ENCODE measurements at places on chromosomes 4 and X.

DNA sequence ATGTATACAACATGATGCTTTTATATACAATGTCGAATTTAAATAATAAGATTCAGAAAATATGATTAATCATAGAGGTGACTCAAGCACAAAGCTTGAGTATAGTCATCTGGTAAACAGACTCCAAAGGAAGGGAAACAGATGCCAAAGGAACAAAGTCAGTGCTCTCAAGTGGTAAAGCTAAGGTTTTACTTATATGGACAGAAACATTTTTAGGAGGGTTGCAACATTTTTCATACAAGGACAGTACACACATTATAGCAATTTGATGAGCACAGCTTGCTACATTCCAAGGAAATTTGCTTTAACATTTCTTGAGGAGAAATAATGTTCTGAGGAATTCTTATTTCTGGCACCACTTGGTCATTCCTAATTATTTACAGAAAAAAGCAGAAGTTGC lies 333.4 kb upstream of the AADAT start:
- no peaks in the 10 kb centered on the region for H3K27me3 ChIP-seq
- H3K4me1 ChIP-seq: no peaks in the 10 kb centered on the region
- DNase-seq: no peak
- no peak overlapping the region for H3K4me3 ChIP-seq
- H3K36me3 ChIP-seq: no peaks in the 10 kb centered on the region

DNA sequence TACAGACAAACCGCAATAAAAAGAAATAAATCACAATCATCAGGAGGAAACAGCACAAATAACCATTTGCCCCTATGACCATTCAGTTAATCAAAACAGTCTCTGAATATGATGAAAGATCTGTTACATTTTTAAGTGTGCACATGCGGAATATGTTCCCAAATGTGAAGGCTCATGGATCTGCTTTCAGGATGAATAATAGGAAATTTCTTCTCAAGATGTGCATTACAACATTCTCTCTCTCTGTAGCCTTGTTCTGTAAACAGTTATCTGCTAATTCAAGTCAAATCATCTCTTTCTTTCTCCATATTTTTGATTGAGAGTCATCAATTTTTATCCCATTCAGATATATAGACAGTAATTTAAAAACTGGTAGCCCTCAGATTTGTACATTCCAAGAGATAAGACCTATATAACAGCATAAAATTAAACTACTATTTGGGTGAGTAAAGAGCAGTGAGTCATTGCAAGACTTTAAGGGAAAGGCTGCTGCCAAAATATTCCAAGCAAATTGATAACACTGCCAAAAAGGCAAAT lies 433.9 kb upstream of the ATOH1 start:
- no peak for DNase-seq
- no peaks in the 10 kb centered on the region for H3K36me3 ChIP-seq
- H3K4me3 ChIP-seq: no peak overlapping the region
- H3K4me1 ChIP-seq: no peaks in the 10 kb centered on the region
- no peaks in the 10 kb centered on the region for H3K27me3 ChIP-seq
- H3K27ac ChIP-seq: no peak overlapping the region

DNA sequence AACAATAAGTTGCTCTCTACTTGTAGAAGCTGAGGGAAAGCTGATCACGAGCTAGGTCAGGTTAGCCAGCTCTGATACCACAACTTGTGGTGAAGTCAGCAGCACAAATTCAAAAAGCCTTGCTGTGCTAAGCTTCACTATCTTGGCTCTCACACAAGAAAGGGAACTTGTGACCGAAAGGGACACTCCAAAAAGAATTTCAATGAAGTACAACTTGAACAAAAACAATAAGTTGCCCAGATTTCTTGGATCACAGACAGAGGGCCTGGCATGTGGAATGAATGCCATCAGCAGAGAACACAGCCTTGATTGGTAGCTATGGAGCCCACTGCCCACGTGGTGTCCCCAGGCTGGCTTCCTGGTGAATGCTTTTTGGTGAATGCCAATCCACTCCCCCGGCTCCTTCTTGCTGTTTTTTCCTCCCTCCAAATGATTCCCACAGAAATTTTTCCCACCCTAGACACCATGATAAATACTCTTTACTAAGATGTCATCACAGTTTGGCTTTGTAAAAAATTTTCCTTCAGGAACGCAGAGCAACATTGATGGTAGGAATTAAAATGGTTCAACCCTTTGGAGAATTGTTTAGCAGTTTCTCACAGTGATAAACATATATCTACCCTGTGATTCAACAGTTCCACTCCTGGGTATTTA lies 82.6 kb downstream of the ANXA3 start:
- no peaks in the 10 kb centered on the region for H3K36me3 ChIP-seq
- DNase-seq: no peak
- peaks cover 1% of the 10 kb centered on the region for H3K4me1 ChIP-seq
- no peaks in the 10 kb centered on the region for H3K27me3 ChIP-seq
- H3K4me3 ChIP-seq: no peak overlapping the region

DNA sequence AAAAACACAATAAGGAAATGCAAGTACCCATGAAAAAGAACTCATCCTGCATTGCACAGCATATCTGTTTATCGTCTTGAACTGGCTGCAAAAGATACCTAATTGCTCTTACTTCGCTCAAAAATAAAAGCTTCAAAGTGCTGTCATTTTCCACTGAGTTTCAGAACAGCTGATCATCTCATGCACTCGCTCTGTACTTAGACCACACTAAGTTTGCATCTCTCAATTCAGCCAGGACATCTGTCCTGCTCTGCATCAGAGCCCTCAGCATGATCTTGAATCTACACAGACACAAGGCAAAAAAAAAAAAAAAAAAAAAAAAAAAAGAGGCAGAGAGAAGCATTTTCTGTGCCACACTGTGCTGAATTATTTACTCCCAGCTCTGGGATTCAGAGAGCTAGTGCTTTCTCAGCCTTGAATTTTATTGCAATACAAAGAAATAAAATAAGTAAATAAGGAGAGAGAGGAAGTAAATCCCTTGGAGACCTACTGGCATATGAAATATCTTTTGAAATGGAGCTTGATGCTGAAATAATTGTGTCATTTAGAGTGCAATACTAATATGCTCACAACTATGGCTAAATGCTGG lies 81.3 kb downstream of the PPP1R2C start:
- no peaks in the 10 kb centered on the region for H3K27me3 ChIP-seq
- H3K4me3 ChIP-seq: no peak overlapping the region
- DNase-seq: no peak
- no peak overlapping the region for H3K27ac ChIP-seq

- H3K36me3 ChIP-seq: no peaks in the 10 kb centered on the region
- no peak for DNase-seq
- H3K27ac ChIP-seq: no peak overlapping the region
- peaks cover 7% of the 10 kb centered on the region for H3K27me3 ChIP-seq
Measured at GRCh38 chr4:10050261-10050661, 29.0 kb upstream of the SLC2A9 start.

- no peak for DNase-seq
- H3K4me3 ChIP-seq: peak overlapping the region; percentile 80
Measured at GRCh38 chr4:36242629-36243354, 1.5 kb downstream of the ARAP2 start.

GRCh38 chrX:39550795-39551361 lies 546.9 kb downstream of the BCOR start:
- H3K27me3 ChIP-seq: peaks cover 2% of the 10 kb centered on the region
- H3K4me3 ChIP-seq: no peak overlapping the region
- no peak for DNase-seq
- H3K36me3 ChIP-seq: no peaks in the 10 kb centered on the region

DNA sequence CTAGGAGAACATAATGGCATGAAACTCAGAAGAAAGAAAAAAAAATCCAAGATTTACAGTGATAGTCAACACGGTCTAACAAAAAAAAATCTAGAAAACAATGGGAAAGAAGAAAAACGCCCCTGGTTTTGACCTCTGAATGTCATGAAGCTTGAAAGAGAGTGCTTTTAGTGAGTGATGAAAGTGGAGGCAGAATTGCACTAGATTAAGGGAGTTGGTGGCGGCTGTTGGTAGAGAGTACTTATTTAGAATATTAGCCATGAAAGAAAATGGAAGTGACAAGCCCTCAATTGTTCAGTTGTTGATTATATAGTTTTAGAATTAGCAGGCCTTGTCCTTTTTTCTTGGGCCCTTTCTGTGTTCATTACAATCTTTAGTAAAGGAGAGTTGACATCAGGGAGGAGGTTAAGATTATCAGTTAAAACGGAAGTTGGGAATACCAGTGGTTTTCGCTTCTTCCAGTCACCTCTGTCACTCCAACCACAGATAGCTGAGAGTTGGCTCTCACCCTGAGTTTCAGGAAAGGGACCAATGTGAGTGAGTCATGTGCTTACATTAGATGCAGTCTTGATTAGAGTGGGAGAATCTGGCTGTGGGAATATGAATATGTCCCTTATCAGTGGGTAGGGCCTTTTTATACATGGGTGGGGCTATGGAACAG lies 29.7 kb downstream of the EREG start:
- no peak for DNase-seq
- H3K27me3 ChIP-seq: no peaks in the 10 kb centered on the region
- H3K4me3 ChIP-seq: no peak overlapping the region
- H3K36me3 ChIP-seq: no peaks in the 10 kb centered on the region
- peaks cover 5% of the 10 kb centered on the region for H3K4me1 ChIP-seq
- no peak overlapping the region for H3K27ac ChIP-seq

- H3K4me1 ChIP-seq: peaks cover 9% of the 10 kb centered on the region
- H3K4me3 ChIP-seq: no peak overlapping the region
- H3K36me3 ChIP-seq: peaks cover 59% of the 10 kb centered on the region
- DNase-seq: no peak
Measured at GRCh38 chr4:124691801-124692200, 20.7 kb downstream of the ANKRD50 start.

DNA sequence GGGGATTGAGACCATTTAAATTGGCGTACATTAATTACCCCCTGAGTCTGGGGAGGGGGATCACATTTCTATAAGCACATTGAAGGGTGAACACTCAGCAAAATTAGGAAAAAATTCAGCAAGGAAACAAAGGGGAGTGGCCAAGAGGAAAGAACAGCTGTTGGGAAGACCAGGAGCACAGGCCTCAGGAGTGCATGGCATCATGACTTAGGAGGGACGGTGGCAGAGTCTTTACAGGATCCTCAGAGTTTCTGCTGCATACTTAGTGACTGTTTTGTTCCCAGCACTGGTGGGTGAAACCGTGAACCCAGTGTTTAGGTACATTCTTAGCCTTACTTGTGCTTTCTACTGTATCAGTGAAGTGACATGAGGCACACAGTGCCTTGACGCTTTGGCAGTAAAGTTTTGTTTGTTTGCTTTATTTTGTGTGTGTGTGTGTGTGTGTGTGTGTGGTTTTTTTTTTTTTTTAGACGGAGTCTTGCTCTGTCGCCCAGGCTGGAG lies 121.3 kb downstream of the CBR4 start:
- H3K27ac ChIP-seq: peak overlapping the region; percentile 60
- no peak overlapping the region for H3K4me3 ChIP-seq
- H3K4me1 ChIP-seq: peaks cover 8% of the 10 kb centered on the region
- no peaks in the 10 kb centered on the region for H3K27me3 ChIP-seq

DNA sequence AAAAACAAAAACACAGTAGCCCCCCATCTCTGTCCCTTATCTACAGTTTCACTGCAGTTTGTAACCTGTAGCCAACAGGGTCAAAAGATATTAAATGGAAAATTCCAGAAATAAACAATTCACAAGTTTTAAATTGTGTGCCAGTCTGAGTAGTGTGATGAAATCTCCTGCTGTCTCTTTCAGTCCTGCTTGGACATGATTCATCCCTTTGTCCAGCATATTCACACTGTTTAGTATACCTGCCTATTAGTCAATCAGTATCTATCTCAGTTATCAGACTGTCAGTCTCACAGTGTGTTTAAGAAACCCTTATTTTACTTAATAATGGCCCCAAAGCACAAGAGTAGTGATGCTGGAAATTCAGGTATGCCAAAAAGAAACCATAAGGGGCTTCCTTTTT lies 21.9 kb downstream of the CNOT6L start:
- H3K4me3 ChIP-seq: no peak overlapping the region
- H3K36me3 ChIP-seq: no peaks in the 10 kb centered on the region
- no peak for DNase-seq
- H3K4me1 ChIP-seq: peaks cover 10% of the 10 kb centered on the region
- no peak overlapping the region for H3K27ac ChIP-seq

DNA sequence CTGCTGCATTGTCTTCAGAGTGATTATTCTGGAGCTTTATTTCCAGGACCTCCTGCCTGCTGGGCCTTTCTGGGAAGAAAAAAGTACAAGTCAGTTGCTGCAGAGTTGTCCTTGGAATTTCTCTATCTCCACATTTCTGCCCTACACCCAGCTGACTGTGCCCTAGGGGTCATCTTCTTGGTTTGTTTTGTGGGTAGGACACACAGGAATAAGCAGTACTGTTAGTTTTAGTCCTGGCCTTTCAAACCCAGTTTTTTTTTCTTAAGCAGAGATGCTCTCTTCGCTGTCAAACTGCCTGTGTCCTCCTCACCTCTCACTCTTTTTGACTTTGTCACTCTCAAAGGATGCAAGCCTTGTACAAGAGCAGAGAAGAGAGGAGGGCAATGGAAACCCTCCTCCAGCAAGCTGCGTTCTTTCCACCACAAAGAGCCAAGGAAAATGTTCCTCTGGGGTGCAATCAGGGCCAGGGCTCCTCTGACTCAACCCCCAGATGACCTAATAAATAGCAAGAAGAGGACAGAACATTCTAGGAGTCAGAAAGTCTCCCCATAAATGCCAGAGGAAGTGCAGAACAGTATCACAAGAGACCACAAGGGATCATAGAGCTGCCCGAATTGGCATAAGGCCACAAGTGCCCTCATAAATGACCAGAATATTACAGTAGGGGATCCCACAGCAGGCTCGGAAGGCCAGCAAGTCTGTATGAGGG lies 186.2 kb downstream of the RCHY1 start:
- no peak overlapping the region for H3K4me3 ChIP-seq
- no peaks in the 10 kb centered on the region for H3K27me3 ChIP-seq
- H3K4me1 ChIP-seq: peaks cover 33% of the 10 kb centered on the region
- H3K27ac ChIP-seq: peak overlapping the region; percentile 28
- H3K36me3 ChIP-seq: peaks cover 2% of the 10 kb centered on the region

DNA sequence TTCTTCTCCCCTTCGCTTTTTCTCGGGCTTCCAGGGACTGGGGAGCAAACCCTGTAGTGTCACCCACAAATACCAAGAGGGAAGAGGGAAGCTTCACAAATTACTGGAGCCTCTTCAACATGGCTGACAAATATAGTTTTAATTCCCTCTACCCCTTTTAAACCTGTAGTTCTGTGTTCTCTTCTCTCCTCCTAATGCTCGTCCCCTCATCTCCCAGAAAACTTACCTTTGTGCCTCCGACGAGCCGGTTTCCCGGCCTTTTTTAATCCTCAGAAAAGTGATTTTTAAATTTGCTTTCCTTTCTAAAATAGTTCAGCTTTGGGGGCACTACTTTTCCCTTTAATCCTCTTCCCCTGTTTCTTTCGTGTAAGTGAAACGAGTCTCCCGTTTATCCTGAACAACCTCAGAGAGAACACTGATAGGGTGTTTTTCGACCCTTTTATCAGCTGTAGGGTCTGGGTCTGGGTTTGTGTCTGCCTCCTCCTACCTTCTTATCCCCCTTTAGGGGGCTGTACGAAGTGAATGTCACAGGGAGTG lies 408 bp downstream of the TET2 start:
- H3K36me3 ChIP-seq: no peaks in the 10 kb centered on the region
- peak overlapping the region; percentile 99 for H3K4me3 ChIP-seq
- peaks cover 36% of the 10 kb centered on the region for H3K4me1 ChIP-seq
- peaks cover 37% of the 10 kb centered on the region for H3K27me3 ChIP-seq
- no peak for DNase-seq
- peak overlapping the region; percentile 100 for H3K27ac ChIP-seq
